Activated naive CD4-positive, alpha-beta T cell (primary cell): ENCODE measurements at places on chromosomes 2 and 18.

- peak; percentile 39 for DNase-seq
Observed at GRCh38 chr2:12716032-12716281, 779 bp upstream of the TRIB2 start.

DNA sequence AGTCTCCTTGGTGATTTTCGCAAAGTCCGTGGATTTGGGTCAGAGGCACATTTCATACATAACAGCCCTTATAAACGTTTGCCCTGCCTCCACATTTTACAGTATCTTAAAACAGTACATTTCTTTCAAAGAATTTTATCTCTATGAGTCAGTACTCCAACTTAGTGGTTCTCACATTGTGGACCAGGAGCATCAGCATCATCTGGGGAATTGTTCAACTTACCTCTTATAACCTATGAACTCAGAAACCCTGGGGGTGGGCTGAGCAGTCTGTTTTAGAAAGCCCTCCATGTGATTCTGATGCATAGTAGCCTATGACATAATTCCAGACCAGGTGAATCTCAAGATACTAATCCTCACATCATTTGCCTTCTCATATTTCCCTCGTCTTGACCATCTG, 12.4 kb downstream of the SUPT7L start:
- no peak for DNase-seq

DNA sequence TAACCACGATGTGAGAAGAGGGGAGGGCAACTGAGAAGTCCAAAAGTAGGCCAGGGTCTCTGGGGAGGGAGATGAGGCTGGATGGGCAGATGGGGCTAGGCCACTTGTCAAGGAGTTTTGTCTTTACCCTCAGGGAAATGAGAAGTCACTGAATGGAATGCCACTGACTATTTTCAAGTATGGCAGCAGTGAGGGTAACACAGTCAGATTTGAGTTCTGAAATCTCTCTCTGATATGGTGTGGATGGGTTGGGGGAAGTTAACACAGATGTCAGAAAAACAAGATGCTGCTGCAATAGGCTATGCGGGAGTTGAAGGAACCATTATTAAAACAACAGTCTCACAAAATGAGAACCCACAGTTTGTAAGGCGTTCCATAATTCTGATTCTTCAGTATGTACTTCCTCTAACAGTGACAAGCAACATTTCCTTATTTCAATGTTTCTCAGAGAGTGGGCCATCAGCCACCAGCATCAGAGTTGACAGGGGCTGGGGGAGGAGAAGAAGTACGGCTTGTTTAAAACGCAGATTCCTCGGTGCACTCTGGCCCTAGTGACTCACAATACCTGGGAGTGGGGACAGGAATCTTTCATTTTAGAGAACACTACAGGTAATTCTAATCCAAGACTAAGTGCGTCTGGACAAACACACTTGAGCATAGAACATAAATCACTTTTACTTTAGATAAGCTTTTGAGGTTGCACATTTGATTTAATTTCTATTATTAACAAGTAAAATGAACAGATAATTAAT, 301.5 kb upstream of the LYPD1 start:
- no peak for DNase-seq

- no peak for DNase-seq
Observed at GRCh38 chr2:145715601-145716000, 1195.7 kb upstream of the ZEB2 start.

DNA sequence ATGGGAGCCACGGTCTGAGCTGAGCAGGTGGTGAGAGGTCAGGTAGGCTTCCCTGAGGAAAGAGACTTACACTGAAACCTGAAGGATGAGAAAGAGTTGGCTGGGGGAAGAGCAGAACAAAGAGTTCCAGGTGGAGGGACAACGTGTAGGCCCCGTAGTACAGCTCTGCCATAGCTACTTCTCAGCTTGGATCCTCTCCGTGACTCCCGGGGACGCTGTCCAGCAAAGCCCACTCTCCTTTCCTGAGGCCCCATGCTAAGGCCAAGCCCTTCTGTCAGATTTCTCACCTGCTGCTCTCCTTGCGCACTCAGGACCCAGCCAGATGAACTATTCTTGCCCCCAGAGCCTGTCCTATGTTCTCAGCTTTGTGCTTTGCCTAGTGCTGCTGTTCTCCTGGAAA, 173.8 kb downstream of the GALNT1 start:
- no peak for DNase-seq

GRCh38 chr2:6926071-6926732, 9.0 kb downstream of the RNF144A start:
- no peak for DNase-seq

DNA sequence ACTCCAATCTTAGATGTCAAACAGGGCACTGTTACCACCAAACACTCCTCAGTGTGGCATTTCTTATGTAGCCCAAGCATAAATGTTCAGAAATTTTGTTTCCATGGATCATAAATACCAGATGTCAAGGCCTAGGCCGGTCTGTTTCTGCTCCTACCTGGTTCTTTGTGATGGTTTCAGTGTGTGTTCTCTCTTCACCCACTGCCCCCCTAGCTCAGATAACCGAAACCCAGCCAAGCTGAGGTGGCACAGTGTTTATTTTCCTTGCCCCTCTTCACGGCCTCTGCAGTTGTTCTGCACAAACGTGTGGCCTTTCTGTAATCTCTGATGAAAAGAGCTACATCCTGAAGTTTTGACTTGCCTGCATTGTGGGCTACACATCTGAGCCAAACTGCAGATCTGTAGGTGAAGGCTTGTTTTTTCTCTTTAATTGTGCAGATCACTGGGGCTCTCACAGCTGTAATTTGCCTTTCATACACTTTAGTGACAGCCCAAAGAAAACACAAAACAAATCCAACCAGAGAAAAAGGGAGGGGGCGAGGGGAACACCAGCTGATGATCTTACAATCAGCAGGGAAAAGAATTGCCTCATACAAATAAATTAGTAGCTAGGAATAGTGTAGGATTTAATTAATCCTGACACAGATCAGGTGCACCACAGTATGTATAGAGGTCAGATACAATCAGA, 99.1 kb downstream of the NRP2 start:
- DNase-seq, result no peak

DNA sequence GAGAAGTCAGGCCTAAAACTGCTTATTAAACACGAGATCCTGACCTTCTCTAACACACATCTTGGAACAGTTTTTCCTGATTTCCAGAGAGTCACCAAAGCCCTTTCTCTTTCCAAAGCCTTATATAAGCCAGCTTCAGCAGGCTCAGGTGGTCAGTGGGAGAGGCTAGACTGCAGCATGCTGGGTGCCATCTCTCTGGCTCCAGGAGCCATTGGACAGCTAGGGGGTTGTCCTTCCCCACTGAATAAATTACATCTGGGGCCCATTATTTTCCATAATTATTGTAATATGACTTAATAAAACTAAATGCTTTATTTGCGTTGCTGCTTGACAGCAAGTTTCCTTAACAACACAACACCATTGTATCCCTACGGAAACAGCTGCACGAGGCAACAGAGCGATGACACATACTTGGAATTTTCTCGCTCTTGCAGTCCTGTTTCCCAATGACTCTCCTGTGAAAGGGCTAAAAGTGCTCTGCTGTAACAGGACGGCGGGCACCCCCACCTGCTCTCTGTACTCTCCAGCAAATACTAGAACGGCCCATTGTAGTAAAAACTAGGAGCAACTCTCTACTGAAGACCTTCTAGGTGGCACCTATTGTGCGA, 160.6 kb downstream of the RNF144A start:
- DNase-seq, result no peak

- DNase-seq, result no peak
Observed at GRCh38 chr2:238167344-238167715, 8.6 kb downstream of the ERFE start.

DNA sequence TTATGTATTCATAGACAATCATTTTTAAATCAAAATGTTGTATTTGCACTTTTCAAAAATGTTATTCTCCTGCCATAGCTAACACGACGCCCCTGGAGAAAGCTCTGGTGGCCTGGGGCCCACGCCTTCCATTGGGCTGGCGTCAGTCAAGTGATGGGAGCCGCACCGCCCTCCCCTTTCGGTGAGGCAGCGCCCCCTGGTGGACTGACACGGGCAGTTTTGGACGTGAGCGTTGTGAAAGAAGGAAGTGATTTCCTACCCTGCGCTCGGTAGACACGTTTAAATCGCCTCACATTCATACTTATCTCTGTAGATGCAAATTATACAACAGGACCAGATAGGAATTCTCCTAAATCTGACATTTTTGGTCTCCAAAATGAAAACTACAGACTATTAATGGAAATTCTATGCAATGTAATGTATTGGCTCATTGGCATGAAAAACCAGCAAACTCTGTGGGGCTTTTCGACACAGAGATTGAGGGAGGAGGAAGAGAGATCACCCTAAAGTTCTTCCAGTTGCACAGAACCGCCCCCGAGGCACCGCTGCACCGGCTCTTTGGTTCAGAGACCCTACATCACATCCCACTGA, 326.2 kb upstream of the SOX11 start:
- no peak for DNase-seq

GRCh38 chr2:9085353-9085752, 81.9 kb upstream of the MBOAT2 start:
- no peak for DNase-seq

DNA sequence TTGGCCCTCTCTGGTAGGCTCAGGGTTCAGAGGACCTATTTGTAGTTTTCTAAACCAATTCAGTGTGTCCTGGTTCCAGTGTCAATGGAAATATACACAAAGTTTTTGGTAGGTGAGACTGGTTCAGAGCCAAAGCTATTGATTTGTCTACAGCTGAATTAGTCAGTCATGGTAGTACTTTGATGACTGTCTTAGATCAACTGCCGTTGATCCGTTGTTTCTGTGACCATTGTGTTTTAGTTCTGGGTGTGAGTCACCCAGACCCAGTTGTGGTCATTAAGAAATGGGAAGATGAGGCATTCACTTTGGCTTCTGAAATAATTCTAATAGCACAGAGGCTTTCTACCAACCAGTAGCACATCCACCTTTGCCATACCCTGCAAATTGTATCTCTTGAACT, 16.0 kb upstream of the RPE start:
- no peak for DNase-seq

DNA sequence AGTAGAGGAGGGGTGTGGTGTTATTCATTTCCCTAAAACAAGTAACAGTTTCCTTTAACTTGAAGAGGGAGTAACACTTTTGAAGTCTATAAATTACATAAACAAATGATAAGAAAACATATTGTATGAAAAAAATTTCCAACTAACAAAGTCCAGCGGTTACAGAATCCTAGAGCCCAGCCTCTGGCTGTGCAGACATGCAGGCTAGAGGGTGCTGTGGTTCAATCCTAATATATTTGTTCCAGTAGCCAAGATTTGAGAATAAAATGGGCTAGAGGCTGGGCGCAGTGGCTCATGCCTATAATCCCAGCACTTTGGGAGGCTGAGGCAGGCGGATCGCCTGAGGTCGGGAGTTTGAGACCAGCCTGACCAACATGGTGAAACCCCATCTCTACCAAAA, 56.9 kb downstream of the WDR75 start:
- no peak for DNase-seq
